ENCODE measurements at places on chromosomes 4 and X. TPM values are rescaled to one million over a fixed set of nuclear protein-coding genes. Genes with fewer than 3 reads are reported as not detected.
A peak's percentile ranks its signal among the peaks of the same experiment; 100 is the strongest.

DNA sequence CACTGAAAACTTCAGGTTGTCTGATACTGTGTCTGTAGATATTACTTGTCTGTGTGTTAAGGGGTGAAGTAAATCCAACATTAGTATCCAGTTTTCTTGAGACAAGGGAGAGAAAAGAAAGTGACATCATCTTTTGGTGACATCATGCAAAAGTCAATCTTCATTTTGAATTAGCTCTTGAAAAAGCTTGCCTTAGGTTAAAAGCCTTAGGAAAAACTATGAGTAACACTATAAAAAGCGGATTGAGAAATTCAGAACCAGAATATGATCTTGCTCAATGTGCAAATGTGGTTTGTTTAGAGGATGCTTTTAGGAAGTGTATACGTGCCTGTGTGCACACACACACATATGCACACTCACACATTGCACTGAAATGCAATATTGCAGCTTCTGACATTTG is 345.8 kb upstream of the CASK start:
- peak; percentile 64 for ATAC-seq

GRCh38 chrX:85569096-85569495 is 189.6 kb upstream of the POF1B start:
- ATAC-seq = no peak

- peak; percentile 81 for ATAC-seq
These were observed 30.3 kb upstream of the TMSB15B start for GRCh38 chrX:103932133-103932532.

The RBM10 gene
- total RNA-seq = 54.3 TPM

- ATAC-seq = no peak
These were observed 26.5 kb downstream of the ELF4 start for GRCh38 chrX:130083656-130084382.

The WDR19 gene
- total RNA-seq = 13.9 TPM

The REELD1 gene
- total RNA-seq = 0.15 TPM

DNA sequence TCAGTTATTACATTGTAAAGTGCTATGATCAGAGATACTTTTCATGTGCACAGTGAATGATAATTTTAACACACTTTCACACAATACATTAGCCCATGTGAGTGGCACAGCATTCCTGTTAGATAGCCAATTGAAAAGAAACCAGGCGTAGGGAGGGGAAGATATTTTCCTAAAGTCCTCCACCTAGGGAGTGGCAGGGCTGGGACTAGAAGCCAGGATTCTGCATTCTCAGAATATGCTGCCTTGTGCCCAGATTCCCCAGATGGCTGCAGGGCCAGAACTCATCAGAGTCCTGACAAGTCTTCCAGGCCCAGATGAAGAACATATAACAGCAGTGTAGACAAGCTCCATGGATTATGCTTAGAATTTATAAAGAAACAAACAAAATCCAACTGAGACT is 350.2 kb downstream of the AFF2 start:
- no peak for ATAC-seq

DNA sequence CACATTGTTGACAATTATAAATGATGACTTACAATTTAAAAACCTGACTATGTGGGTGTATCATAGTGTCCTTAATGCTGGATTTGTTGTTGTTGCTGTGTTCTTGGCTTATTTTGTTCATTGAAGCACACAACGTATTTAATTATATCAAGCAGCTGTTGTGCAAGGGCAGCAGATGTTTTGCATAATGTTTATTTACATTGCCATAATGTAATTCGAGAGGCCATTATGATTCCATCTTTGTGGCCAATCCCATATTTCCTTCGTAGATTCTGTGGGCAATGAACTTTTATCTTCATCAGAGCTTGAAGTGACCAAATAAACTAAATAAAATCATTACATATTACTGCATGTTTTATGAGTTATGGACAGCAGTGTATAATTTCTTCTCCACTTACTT is 422.6 kb upstream of the GALNTL6 start:
- no peak for ATAC-seq

DNA sequence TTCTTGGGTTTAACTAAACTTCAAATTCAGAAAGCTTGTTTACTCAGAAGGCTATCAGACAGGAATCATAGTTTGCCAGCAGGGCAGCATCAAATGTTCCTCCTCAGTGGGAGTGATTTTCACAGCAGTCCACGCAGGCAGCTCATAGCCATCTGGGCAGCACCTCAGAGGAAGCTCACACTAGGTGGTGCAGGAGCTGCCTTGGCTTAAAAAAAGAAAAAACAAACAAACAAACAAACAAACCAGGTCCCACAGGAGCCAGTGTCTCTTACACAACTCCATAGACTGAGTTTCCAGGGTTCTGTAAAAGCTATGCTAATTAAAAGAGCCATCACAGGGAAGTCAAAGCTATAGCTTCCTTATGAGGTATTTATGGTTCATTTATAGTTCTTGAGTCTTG is 10.5 kb upstream of the KLHL5 start:
- ATAC-seq = no peak

DNA sequence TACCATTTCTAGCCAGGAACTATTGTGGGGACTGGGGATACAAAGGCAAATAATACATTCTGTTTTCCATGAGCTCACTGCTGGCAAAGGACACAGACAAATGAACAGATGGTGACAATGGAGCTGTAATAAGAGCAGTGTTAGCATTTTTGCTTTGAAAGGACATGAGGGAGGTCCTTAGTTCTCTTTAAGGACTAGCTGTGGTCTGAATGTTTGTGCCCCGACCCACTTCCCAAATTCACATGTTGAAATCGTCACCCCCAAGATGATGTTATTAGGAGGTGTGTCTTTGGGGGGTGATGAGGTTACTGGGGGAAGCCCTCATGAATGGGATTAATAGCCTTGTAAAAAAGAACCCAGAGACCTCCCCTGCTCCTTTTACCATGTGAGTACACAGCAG is 30.3 kb downstream of the CCNG2 start:
- ATAC-seq = no peak

- ATAC-seq = no peak
These were observed 60.1 kb upstream of the ATP8A1 start for GRCh38 chr4:42716996-42717395.

- ATAC-seq = no peak
These were observed 32.3 kb upstream of the CXCL8 start for GRCh38 chr4:73707918-73708577.

GRCh38 chr4:98528882-98529281 is 129.5 kb downstream of the TSPAN5 start:
- ATAC-seq = peak; percentile 86

The USP17L18 gene
- not detected for total RNA-seq

DNA sequence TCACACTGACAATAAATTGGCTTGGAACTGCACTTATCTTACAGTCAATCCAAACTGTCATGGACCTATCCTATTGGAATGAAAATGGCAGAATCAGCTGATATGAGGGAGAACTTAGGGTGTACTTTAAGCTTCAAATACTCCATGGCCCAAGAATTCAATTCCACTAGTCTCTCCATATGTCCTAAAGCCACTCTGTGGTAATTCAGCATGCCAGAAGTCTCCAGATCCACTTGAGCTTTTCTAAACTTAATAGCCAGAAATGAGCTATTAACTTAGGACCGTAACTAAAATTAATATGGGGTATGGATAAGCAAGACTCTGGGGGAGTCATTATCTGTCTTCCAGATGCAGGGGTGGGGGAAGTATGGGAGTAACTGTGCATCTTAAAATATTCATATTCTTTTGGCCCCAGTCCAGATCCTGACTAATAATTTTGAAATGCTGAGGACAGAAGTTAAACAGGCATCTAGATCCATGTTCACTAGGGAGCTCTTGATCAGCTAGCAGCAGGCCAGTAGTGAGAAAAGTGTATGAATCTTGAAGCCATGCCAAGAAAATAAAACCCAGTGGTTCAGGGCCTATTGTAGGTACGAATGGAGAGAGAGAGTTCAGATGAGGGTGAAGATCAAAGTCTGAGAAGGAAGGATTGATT is 167.6 kb downstream of the DKK2 start:
- ATAC-seq = no peak

DNA sequence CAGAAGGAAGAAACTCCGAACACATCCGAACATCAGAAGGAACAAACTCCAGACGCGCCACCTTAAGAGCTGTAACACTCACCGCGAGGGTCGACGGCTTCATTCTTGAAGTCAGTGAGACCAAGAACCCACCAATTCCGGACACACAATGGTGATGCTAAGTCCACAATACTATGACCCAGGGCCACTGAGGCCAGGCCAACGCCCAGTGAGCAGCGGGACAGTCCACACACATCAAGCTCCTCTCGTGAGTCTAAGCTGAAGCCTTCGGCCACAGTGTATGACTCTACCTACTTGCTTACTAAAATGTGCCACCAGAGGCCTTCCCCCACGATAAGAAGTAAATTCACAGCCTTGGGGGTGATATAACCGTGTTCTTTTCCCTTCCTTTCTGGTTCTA is 10.2 kb upstream of the CDKN2AIP start:
- no peak for ATAC-seq

DNA sequence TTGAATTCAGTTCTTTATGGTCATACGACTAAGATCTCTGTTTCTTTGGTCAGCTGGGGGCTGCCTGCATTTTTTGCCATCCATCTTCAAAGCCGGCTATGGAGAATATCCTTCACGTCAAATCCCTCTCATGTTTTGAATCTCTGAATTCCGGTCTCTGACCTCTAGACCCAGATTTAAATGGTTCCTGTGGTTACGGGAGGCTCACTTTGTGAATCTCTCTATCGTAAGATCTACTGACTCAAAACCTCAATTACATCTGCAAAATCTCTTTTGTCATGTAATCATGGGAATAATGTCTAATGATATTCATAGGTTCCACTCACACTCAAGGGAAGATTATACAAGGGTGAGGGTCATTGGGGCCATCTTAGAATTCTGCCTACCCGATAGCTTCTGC is 5.7 kb upstream of the MPC1L start:
- ATAC-seq = no peak

DNA sequence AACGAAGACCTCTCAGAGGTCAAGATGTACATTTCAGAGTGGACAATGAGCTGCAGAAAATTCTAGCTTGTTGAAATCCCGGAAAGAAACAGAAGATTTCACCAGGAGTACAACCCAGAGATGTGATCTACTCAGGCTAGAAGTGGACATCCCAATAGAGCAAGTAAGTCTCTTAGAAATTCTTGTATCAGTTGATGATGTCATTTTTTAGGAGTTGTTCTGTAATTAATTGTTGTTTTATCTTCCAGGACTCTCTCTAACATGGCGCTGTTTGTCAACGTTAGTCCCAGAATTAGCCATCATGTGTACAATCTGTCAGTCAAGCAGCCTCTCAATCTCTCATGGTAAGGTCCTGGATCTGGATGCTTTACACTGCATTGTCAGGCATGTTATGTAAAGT is 174.4 kb downstream of the GRIA3 start:
- ATAC-seq = no peak

The SPANXB1 gene
- not detected for total RNA-seq

GRCh38 chr4:3666263-3666662 is 99.9 kb upstream of the ADRA2C start:
- no peak for ATAC-seq

GRCh38 chr4:6909970-6910339 is 329 bp downstream of the TBC1D14 start:
- ATAC-seq = peak; percentile 37
